ENCODE measurements at places on chromosomes 7 and 10.

DNA sequence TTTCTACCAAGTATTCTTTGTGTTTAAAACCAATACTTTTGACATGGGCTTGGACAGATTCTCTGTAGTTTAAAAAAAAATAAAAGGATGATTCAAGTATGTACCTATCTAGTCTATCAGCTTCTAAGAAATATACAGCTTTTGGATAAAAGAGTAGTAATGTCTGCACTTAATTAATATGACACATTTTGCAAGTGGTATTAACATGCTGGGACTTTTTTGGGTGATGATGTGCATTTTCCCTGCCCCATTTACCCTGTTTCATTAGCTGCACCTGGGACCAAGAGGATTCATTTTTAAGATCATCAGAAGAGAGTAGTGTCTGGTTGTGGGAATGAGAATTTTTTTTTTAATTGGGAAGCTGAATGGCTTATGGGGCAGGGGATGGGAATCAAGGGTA lies 236.2 kb upstream of the KLF14 start:
- DNase-seq: no peak

- no peak for DNase-seq
These were observed 61.5 kb downstream of the GNA12 start for GRCh38 chr7:2782565-2782964.

- DNase-seq: no peak
These were observed 2.5 kb downstream of the ZEB1 start for GRCh38 chr10:31321396-31321941.

- no peak for DNase-seq
These were observed 931.5 kb downstream of the CCSER2 start for GRCh38 chr10:85259908-85260307.

GRCh38 chr7:35820858-35821257 lies 20.0 kb downstream of the SEPTIN7 start:
- DNase-seq: no peak

DNA sequence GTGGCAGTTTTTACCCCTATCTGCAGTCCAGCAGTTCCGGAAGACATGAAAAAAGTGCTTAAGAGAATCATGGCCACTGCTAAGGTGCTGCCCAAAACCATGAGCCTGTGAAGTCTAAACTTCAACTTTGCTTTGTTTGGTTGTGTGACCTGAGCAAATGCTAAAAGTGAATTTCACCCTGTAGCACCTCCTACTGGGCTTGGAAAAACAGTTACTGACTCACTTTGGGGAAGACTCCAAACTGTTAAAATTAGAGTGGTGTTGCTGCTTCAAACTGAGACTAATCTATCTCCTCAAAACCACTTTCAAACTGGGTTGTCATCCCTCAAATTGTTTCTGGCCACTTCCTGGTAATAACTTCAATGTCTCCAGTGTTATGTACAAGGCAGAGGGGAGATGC lies 21.3 kb downstream of the MKX start:
- peak; percentile 29 for DNase-seq

DNA sequence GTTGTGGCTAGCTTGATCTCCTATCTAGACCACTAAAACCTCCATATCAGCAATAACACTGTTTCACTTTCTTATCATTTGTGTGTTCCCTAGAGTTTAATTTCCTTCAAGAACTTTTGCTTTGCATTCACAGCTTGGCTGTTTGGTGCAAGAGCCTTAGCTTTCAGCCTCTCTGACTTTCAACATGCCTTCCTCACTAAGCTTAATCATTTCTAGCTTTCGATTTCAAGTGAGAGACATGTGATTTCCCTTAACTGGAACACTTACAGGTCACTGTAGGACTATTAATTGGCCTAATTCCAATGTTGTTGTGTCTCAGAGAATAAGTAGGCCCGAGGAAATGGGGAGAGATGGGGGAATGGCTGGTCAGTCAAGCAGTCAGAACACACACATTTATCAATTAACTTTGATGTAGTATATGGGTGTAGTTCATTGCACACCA lies 10.6 kb upstream of the BPGM start:
- DNase-seq: peak; percentile 88
